ENCODE measurements at places on chromosomes 5 and 9. TPM values are rescaled to one million over a fixed set of nuclear protein-coding genes. Genes with fewer than 3 reads are reported as not detected.

The LCN2 gene
- 9.2 TPM for total RNA-seq

The LHX3 gene
- total RNA-seq = not detected

The C6 gene
- total RNA-seq = 0.37 TPM

The SLCO6A1 gene
- total RNA-seq = 0.69 TPM

GRCh38 chr5:65805089-65805488, 83.1 kb downstream of the NLN start:
- DNase-seq = no peak

GRCh38 chr9:116285320-116285719, 131.7 kb downstream of the PAPPA start:
- DNase-seq = no peak

DNA sequence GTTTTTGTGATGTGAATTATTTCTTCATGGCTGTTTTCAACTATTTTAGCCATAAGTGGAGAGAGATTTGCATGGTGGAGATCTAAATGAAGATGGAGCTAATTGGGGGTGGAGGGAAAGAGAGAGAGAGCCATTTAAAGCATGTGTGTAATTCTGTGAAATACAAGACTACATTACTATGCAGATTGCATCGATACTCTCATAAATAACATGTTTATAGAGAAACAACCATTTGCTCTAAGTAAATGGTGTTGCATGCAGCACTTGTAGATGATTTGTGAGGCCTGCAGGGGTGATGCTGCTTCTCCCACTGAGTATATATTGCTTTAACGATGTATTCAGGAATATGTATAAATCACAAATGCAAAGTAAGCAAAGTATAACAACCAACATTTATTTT, 270.2 kb upstream of the RIOK2 start:
- no peak for DNase-seq

- no peak for DNase-seq
These were observed 18.3 kb downstream of the SH3TC2 start for GRCh38 chr5:149044453-149045088.

DNA sequence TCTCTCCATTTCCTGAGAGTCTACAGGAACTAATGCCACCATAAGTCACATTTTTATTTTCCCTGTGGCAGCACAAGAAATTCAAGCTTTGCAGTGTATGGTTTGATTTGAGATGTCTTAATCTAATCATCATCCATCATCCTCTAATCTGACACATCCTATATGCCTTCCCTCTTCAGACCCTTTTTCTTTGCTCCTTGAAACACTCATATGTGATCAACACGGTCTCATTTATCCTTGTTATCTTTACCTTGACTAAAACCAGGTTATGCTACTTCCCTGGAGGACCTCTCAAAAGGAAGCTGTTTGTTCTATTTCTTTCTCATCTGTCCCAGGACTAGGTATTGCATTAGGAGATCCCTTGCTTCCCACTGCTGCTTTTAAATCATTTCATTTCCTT, 146.9 kb upstream of the MRPS30 start:
- DNase-seq = no peak

GRCh38 chr9:14192556-14192955, 121.4 kb downstream of the NFIB start:
- DNase-seq = no peak
